ENCODE measurements at places on chromosomes 12 and 14.

DNA sequence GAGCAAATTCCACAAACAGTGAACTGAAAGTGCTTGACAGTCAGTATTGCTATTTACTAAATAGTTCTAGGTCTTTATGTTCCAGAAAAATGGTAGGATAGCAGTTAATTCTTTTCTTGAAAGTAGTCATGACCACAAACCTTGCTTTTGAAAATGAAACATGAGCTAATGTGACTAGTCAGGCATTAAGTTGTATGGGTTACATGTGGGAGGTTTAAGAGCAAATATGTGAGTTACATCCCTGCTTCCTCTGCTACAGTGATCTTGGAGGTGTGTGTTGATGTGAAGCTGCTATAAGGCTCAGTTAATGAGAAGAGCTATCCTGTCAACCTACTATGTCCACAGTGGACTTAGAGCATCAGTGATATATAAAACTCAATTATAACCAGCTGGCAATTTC is 741.6 kb downstream of the FSCB start:
- no peak for DNase-seq

- DNase-seq, result no peak
Measured at GRCh38 chr12:112165624-112166023, 40.3 kb downstream of the TRAFD1 start.

GRCh38 chr12:98896938-98897337 is 251.8 kb downstream of the APAF1 start:
- peak; percentile 27 for DNase-seq

- DNase-seq, result peak; percentile 15
Measured at GRCh38 chr14:64061706-64062105, 208.9 kb downstream of the SYNE2 start.

- DNase-seq, result no peak
Measured at GRCh38 chr14:105937253-105938054, 411.1 kb downstream of the TMEM121 start.

DNA sequence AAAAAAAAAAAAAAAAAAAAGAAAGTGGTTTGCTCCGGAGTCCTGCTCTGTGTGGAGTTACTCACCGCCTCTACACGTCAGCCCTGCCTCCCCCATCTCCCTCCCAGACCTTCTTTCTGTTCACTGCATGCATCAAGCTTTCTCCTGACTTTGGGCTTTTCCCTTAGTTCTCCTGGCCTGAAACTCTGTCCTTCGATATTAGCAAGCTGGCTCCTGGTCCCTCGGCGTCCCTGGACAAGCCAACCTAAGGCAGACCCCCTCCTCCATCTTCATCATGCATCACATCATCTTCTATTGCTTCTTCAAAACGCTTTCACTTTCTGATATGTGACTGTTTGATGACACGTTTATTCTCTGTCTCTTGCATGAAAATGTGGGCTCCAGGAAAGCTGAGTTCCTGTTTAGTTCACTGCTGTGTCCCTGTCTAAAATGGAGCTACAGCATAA is 40.6 kb downstream of the SLC15A4 start:
- DNase-seq, result no peak

- DNase-seq, result no peak
Measured at GRCh38 chr14:75295491-75296345, 17.1 kb downstream of the FOS start.

- DNase-seq, result no peak
Measured at GRCh38 chr12:113154351-113154973, 4.9 kb downstream of the CFAP73 start.

DNA sequence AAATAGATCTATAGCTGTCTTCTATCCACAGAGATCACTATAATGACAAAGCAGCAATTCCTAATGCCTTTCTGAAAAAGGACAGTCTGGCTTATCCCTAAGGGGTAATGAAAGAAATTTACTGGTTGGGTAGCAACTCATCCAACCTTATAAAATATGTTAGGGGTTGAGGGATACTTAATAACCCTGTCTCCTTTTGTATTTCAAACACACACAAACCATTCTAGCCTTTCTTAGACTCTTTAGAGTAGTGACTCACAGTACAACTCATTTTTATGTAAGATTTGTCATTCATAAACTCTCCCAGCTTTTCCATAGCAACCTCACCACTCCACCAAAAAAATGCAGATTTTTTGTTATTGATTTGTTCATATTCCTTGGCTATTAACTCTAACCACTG is 167.9 kb downstream of the FSCB start:
- no peak for DNase-seq

DNA sequence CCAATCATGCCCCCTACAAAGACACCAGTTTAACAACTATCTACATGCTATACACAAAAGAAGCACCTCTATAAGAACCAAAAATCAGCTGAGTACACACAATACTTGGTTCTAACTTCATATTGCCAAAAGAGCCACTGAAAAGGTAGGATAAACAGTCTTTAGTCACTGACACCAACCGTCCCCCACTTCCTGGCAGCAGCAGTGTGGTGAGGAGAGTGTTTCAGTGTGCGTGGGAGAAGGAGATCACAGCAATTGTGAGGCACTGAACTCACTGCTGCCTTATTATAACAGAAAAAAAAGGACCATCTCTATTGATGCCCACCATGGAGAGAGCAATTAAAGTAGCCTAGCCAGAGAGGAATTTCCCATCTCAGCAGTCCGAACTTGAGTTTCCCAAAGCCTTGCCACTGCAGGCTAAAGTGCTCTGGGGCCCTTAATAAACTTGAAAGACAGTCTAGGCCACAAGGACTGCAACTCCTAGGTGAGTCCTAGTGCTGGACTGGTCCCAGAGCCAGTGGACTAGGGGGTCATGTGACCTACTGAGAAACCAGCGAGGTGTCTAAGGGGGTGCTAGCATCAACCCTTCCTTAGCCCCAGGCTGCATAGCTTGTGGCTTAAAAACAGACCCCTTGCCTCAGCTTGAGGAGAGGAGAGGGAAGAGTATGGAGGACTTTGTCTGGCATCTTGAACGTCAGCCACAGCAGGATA is 37.1 kb upstream of the LMNTD1 start:
- DNase-seq, result no peak

DNA sequence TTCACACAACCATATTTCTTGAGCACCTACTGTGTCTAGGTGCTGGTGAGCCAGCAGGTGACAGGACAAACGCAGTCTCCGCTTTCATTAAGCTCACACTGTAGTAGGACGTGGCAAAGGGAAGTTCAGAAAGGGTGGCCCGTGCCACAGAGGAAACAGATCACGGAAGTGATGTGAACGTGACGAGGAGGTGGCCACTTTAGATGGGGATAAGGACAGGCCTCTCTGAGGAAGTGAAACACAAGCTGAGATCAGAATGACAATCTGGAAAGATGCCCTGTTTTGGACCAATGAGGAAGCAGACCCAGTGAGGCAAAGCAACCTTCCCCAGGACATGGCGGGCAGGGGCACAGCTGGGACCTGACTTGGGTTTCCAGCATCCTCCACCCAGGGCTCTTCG is 127.4 kb upstream of the PRMT8 start:
- DNase-seq, result no peak

DNA sequence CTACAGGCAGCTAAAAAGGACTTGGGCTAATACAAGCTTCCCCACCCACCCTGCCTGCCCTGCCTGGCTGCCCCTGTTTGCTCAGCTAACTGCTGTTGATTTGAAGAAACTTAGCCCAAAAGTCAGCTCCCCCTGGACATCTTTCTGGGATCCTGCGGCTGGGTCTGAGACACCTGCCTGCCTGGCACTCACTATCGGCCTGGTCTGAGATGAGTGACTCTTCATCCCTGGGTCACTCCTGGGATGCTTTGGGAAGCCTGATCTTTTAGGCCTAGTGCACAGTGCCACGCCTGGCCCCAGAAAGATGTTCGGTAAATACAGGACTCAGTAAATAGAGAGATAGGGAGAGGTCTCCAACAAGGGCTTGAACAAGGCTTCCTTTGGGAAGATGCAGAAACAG is 211.3 kb upstream of the DIO3 start:
- DNase-seq, result no peak

DNA sequence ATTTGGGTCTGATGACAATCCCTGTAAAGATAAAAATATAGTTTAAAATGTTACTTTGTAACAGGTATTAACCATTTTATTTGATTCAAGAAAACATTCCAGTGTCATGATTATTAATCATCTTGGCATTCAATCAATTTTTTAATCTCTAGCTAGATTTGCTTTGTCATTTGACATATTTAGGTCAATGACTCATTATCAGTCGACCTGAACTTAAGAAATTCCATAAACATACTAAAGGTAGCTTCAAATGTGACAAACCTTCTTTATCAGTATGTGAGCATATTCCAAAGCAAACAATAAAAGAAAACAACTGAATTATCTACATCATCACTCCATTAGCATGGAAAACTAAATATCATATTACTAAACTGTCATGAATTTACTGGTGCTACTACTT is 50.8 kb upstream of the CDKL1 start:
- no peak for DNase-seq

GRCh38 chr12:7793211-7793610 is 4.0 kb downstream of the NANOG start:
- DNase-seq, result no peak

DNA sequence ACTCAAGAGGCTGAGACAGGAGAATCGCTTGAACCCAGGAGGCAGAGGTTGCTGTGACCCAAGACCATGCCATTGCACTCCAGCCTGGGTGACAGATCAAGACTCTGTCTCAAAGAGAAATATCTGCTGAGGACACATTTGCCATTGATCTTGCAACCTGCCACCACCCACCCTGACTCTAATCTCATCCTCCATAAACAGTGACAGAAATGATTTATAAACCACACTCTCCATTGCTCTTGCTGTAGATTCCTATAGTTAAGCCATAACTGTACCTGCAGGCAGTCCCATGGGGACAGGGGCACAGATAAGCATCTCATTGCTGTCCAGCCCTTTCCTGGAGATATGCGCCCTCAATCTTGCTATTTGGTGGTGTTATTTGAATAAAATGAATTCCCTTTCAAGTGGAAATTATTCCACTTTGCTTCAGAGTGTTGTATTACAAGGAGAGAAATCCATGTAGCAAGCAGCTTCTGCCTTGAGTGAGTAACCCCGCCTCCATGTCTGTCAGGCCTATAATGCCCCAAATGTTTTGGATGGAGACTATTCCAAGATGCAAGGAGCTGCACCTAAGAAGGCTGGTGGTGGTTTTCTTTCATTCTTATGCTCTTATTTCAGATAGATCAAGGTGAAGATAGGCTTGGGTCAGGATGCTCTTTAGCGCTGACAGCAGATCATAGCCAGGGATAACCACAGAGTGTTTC is 3.0 kb upstream of the ZDHHC22 start:
- no peak for DNase-seq
